Transverse colon (tissue), 4 donors: ENCODE measurements at places on chromosomes 2 and 18.
A peak's percentile ranks its signal among the peaks of the same experiment; 100 is the strongest.

DNA sequence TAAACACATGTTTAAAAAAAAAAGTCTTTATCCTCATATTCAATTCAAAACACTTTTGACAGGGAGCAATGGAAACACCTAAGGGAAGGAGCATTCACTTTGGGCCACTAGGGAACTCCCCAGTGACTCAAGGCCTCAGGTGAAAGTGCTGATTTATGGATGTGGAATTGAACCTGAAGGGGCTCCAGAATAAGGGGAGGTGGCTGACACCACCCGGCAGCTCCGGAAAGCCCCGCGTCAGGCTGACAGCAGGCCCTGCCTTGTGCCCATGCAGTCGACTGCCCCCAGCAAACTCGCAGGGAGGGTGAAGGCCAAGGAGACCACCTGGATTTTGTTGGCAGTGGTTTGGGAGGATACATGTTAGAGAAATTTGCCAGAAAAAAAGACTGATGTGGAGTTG is 275.3 kb upstream of the NCKAP5 start:
- DNase-seq: no peak

GRCh38 chr2:67858886-67859285 is 203.9 kb downstream of the C1D start:
- DNase-seq: no peak

- peak; percentile 6 for DNase-seq
These were observed 26.7 kb downstream of the GPC1 start for GRCh38 chr2:240462073-240462706.

GRCh38 chr2:155846259-155846658 is 486.3 kb downstream of the NR4A2 start:
- no peak for DNase-seq

GRCh38 chr2:27925766-27926472 is 35.4 kb downstream of the BABAM2 start:
- DNase-seq: no peak

DNA sequence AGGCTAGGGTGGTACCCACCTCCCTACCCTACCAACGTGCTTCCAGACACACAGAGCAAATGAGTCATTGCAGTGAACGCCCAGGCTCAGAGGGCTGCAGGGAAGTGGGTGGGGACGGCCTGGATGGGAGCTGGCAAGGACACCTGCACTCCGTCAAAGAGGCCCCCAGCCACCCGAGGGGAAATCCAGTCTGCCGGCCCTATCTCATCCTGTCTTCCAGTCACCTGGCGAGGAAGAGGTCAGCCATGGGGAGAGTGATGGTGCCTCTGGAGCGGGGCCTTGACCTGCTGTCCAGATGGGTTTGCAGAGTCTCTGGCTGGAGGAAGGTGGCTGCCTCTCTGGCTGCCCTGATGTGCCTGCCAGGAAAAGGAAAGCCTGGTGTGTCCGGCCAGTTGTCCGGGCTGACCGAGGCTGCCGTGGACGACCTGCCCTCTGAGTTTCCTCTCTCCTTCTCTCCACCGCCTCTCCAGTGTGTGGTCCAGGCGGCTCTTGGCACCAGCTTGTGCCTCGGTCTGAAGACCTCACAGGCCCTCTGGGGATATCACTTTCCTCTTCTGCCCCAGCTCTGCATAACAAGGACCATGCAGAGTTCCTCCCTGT is 209.7 kb upstream of the COPS8 start:
- no peak for DNase-seq

- no peak for DNase-seq
These were observed 905.6 kb downstream of the TMEM182 start for GRCh38 chr2:103667335-103667884.

- DNase-seq: no peak
These were observed 718.9 kb upstream of the FANCL start for GRCh38 chr2:58959996-58960395.

DNA sequence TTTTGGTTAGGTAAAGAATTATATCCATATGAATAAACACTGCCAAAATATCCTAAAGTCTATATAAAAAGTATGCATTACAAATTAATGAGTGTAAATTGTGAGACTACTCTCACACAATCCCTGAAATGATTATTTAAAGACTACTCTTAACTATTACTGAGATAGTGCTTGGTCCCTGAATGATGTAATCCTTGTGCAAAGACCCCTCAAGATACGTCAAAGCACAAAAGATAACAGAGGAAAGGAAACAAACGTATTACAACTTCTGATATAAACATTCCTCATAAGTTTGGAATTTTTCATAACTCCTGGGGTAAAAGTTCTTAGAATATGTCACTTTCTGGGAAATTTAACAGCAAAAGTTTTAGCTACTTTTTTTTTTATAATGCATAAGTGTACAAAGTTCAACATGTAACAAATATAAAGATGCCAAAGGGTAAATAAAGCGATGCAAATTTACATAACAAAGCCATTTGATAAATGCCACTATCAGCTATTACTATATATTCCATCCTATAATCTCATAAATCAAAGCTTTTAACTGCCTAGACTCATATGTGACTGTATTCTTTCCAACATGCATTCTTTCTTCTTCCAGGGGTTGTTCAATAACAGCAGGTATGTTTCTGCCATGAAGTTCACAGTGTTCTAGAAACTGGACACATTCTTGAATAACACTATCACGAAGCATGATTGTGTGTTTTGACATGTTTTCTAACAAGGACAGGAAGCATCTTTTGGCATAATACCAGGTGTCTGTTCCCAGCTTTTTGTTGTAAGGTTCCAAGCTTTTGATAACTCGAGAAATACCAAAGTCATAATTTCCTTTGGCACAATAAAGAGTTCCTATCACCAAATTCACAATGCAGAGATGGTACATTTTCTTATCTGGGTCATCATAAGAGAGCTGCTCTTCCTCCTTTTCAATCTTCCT is 158.0 kb downstream of the AGPS start:
- no peak for DNase-seq

GRCh38 chr2:95082477-95082876 is 39.1 kb downstream of the MRPS5 start:
- no peak for DNase-seq

- DNase-seq: no peak
These were observed 2.7 kb downstream of the ST8SIA5 start for GRCh38 chr18:46754188-46754587.

DNA sequence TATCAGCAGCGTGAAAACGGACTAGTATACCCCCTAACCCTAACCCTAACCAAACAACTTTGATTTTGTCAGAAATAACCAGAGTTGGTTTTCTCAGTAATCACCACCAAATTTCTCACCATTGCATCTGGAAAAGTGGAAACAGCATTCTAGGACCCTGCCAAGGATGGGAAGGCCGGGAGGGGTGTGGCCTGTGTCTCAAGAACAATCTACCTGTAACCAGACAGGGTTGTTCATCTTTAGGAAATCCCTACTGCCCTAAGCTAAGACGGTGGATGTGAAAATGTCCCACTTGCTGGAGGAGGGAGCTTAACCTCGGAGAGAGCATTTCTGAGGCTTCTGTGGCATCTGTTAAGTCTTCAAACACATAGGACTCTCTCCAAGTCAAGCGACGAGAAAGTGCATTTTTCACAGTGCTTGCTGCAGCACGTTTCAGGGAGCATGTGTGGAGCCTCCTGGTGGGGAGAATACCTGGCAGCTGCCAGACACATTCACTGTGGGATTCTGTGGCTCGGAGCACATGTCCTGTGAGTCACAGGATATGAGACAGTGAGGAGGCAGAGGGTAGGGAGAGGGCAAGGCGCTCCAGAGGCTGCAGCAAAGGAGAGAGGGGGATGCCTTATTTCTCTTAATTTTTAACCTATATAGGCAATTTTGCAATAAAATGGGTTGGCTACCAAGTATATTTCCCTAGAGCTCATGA is 207.5 kb downstream of the SPP2 start:
- DNase-seq: peak; percentile 66

GRCh38 chr2:19351499-19351898 is 6.9 kb downstream of the OSR1 start:
- no peak for DNase-seq

DNA sequence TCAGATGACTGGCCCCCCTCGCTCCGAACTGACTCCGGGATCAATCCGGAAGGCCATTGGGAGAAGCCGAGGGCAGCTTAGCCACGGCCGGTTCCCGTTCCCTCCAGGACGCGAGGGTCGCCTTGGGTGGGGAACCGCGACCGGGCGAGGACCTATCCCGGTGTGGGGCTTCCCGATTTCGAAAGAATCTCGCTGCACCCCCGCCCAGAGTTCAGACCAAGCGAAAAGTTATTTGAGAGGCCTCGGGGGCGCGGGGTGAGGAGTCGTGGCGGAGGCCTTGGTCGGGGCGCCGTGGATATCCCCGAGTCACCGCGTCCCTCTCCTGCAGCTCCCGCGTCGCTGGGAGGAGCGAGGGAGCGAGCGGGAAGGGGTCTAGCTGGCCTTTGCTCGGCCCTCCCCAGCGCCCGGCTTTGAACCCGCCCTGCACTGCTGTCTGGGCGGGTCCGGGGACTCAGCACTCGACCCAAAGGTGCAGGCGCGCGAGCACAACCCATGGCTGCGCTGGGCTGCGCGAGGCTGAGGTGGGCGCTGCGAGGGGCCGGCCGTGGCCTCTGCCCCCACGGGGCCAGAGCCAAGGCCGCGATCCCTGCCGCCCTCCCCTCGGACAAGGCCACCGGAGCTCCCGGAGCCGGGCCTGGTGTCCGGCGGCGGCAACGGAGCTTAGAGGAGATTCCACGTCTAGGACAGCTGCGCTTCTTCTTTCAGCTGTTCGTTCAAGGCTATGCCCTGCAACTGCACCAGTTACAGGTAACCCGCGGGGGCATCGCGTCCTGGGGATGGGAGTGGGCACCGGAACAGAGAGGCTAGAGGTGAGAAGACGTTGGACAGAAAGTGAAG is at the start of gene CYP27A1:
Gene CYP27A1 (plus strand): TSS at position 457 of the 837 bp plus-strand sequence. CDS start 36 bp downstream, at position 493.
- DNase-seq: peak; percentile 70

DNA sequence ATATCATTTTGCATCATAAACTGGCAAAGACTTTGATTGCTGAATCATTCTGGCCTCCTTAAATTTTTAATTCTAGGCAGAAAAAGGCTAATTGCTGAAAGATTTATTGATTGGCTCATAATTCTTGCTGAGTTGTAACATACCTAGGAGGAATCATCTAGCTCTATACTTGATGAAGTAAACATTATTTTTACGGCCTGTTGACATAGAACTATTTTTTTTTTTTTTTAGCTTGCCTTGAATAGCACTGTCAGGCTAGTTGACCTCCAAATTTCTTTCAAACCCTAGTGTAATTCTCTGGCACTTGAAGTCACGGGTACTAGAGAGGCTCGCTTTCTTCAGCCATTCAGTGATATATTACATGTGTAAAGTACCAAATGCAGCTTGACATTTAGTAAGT is 2.8 kb downstream of the SERPINB12 start:
- DNase-seq: no peak

GRCh38 chr2:239324456-239324855 is 76.4 kb downstream of the HDAC4 start:
- DNase-seq: no peak

DNA sequence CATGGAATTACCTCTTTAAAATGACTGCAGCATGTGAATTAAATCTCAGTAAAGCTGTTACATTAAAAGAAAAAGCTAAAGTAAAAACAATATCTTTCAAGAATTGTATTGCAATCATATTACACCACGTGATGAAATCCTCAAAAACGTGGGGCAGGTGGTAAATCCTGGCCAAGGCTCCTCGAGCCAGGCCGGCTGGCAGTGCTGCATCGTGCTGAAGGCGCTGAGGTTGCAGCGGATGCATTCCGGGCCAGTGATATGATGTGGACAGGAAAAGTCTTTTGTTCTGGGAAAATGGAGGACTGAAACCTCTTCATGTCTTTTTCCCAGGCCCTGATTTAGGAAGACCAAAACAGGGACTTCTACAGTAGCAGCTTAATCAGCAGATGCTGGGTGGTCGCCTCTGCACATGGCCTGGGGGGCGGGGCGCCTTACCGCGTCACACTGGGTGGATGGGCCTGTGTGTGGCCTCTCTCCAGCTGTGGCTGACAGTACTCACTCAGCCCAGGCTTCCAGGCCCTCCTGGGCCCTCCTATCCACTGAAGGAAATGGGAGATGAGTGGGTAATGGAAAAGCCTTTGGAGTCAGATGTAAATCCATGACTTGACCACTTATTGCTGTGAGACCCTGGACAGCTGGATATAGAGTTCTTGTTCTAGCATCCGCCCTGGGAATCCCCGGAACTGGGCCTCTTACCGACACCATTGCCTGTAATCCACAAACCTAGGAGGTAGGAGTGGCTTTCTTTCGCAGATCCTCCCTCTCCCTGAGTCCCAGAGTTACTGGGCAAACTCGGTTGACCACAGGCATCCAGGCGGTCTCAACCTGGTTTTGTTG is 45.1 kb downstream of the PROC start:
- DNase-seq: no peak

GRCh38 chr2:206521115-206521514 is 77.8 kb downstream of the ADAM23 start:
- DNase-seq: no peak

- DNase-seq: no peak
These were observed 46.2 kb upstream of the SNTG2 start for GRCh38 chr2:904246-905024.

DNA sequence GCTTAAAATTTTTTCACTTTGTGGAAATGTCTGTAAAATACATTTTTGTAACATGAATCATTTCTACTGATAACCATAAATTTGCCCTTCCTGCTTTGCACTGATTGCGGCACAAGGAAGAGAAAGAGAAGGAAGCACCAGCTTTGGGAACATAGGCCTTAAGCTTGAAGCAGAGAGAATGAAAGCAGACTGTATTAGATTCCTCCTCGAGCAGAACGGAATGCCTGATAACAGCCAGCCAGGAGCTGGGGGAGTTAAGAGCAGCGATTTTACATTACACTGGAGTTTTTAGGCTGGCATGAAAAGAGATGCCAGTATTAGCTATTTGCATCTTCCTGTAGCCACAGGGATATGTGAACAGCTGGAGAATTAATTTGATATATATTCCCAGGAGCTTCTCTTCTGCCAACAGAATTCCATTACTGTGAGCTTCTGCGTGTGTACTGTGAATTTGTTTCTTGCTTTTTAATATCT is 33.5 kb downstream of the CRIM1 start:
- DNase-seq: no peak

- DNase-seq: no peak
These were observed 37.8 kb downstream of the COMMD1 start for GRCh38 chr2:61943251-61943650.

DNA sequence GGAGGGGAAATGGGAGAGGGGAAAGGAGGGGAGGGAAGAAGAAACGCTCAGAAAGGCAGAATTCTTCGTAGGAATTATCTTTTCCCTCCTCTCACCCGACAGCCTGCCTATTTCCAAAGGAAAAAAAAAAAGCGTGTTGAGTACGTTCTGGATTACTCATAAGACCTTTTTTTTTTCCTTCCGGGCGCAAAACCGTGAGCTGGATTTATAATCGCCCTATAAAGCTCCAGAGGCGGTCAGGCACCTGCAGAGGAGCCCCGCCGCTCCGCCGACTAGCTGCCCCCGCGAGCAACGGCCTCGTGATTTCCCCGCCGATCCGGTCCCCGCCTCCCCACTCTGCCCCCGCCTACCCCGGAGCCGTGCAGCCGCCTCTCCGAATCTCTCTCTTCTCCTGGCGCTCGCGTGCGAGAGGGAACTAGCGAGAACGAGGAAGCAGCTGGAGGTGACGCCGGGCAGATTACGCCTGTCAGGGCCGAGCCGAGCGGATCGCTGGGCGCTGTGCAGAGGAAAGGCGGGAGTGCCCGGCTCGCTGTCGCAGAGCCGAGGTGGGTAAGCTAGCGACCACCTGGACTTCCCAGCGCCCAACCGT is at the start of gene GAD1:
Gene GAD1 (plus strand): TSS at position 384 of the 589 bp plus-strand sequence. CDS start 1,705 bp downstream, outside the sequence.
- peak; percentile 76 for DNase-seq
